DMS153 (cell line): ENCODE measurements at places on chromosomes 6 and 20.

DNA sequence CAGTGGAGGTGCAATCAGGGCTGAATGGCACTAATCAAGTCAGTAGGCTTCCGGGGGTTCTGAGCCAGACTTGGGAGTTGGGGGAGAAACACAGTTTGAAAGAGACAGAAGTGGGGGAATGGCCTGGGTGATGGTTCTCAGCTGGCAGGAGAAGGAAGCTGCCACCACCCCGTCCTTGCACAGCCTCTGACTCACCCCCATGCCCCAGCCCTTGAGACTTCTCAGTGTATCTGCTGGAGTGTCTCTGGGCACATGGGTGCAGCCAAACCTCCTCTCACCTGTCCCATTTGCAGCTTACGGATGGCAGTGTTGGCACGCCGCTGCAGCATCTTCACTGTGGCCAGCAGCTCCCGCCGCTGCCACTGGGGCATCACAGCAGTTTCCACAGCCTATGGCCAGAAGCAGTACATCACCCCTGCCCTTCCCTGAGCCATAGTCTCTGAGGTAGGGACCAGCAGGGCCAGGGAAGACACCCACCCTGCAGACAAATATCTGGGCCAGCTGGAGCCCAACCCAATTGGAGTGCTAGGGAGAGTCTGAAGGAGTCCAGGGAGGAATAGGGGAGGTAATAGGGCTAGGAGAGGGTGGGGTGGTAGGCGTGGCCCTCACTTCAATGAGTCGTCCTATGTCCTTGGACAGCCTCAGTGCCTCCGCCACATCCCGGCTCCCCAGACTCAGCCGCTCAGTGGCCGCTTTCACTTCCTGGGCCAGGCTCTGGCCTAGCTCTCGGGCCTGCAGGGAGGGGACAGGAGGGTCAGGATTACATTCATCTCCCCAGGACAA is 11.2 kb downstream of the AARS2 start:
- DNase-seq: no peak

GRCh38 chr6:41036186-41036585 is 2.8 kb downstream of the UNC5CL start:
- DNase-seq: no peak

DNA sequence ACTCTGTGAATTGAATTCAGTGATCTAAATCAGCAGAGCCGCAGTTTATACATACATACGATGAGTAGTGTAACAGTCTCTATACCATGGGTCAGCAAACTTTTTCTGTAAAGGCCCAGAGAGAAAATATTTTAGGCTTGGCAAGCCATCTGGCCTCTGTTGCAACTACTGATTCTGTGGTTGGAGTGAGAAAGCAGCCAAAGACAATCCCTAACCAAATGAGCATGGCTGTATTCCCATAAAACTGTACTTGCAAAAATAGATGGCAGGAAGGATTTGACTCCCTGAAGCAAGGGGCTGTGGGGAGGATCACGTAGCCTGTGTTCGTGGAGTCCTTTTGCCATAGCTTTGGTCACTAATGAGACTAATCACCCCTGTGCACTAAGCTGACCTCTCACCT is 17.9 kb upstream of the MOCS1 start:
- no peak for DNase-seq

DNA sequence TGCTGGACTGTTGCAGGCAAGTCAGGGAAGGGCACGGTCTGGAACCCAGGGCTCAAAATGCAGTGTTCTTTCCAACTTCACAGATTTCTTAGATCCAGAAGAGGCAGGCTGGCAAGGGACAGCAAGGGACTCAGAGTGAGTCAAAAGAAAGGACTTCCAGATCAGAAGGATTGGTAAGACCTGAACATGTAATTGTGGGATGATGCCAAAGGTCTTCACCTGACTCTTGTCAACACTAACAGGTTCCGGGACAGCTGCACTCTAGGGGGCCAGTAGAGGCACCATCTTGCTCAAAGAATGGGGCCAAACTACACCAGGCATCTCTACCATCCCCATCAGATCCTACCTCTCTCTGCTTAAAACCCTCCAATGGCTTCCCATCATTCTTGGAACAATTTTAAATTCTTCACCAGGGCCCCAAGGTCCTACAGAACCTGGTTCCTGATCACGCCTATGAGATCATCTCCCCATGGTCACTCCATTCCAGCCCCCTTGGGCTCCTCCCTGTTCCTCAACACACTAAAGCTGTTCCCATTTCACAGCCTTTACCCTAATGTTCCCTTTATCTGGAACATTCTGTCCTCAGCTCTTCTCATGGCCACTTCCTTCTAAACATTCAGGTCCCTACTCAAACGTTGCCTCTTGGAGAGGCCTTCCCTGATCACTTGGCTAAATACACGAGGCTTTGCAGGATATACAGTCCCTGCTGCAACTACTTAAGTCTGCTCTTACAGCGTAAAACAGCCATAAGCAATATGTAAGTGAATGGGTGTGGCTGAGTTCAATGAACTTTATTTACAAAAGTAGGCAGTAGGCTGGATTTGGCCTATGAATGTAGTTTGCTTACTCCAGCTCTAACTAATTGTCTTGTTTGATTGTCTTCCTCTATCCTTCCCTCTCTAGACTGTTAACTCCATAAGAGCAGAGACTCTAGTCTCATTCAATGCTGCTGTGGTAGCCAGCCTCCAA is 29.6 kb upstream of the TTPAL start:
- DNase-seq: no peak

DNA sequence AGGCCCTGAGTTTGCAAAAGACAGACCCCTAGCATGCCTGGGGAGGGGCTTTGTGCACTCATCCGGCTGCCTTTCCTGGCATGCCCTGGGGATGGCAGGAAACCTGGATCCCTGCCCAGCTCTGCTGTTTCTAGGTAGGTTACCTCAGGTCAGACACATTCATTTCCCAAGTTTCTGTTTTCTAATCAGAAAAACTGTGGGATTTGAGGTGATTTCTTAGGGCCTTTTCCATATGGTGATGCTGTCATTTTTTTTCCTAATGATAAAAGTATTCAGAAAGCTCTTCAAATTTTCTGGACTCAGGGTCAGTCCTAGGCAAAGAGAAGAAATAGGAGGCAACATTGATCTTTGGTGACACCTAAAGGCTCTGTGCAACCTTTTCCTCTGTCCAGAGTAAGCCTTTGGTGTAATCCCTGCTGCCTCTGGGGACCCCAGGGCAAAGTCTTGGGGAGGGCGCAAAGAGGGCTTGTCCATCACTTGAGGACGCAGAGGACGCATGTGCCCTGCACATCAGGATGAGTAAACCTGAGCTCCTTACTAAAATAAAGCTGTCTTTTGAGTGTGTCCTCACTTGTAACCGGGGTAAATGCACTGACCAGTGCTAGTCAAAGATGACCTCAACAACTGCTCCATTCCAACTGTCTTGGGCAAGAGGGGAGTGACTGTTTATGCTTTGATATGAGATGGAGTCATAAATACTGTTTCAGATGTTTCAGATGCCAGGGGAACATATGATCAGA is 13.5 kb upstream of the TRAM2 start:
- no peak for DNase-seq

DNA sequence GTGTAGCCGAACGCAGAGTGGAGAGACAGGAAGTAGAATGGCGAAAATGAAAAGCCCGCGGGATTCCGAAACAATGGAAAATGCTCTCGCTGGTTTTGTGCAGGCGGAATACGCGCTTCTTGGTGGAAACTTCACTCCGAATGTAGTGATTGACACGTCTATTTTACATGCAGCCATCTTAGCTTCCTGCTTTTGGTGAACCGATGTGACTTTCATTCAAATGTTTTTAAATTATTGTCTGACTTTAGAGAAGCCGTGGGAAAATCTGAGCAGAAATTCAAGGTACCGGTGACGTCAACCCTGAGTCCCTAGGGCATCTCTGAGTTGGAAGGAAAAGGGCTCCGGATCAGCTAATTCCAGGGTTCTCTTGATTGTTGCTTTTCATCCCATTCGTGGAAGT is 11.4 kb downstream of the GPX5 start:
- no peak for DNase-seq

- DNase-seq: no peak
Observed at GRCh38 chr6:89297695-89298351, 17.3 kb downstream of the GABRR2 start.

DNA sequence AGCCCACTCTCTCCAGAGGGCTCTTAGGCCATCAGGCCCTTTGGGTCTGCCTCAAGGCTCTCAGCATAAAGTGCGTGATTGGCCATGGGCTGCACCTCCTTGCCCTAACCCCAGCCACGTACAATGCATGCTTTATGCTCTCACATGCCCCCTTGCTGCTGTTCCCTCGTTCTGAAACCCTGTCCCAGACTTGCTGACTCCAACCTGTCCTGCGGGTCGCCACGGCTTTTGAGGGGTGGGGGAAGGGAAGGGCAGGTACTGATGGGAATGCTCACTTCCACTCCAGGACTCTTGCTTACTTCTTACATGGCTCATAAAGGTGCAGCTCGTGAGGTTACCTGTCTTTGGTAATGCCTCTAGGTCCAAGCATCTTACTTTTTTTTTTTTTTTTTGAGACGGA is 6.0 kb downstream of the ARMC12 start:
- DNase-seq: no peak

GRCh38 chr20:56503916-56504315 is 20.6 kb upstream of the FAM209A start:
- DNase-seq: no peak

DNA sequence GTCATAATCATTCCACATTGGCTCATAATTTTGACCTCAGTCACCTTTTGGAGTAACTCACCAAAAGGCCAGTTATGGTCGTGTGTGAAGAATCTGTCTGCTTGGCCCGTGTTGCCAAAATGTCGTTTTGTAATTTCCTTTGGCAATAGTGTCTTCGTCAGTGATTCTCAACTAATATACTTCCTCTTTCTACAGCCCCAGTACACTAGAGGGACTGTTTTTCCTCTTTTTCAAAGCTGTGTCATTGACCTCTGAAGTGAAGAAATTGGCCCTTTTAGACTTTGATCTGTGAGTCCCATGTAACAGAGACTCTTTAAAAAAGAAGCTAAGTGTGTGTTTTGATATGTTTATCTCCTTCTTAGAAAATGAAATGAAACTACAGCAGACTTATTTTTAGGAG is 5.2 kb downstream of the FOXO3 start:
- no peak for DNase-seq

GRCh38 chr6:39224523-39225182 is 4.6 kb downstream of the KCNK5 start:
- DNase-seq: no peak

DNA sequence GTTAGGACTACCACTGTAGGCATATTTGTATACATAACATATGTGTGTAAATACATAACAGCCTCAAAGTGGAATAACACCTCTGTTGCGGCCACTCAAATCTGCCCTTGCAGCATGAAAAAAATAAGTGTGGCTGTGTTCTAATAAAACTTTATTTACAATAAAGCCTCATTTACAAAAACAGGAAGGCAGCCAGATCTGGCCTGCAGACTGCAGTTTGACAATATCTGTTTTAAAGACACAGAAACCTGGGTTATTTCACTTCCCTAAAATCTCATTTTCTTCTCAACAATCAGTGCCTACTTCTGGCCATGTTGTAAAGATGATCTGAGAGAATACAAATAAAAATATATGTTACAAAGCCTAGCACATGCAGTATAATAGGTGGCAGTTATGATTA is 53.9 kb upstream of the SCML4 start:
- DNase-seq: no peak

DNA sequence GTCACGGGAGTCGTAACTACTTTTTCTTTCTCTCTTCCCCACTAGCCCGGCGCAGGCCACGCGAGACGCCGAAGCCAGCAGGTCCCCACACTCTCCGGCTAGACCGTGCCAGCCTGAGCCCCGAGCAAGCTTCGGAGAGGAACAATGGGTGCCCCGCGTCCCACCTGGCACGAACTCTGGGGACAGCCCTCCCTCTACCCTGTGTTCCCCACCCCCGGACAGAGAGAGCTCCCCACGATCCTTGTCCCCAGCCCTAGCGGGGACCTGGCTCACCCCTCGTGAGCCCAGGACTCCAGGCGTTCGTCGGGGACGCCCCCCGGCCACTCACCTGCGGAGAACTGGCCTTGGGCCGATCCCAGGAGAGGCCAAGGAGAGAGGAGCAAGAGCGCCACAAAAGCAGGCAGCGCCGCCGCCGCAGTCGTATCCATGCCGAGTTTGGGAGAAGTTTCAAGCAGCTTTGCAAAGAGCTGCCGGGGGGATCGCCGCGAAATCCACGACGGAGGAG is 416 bp downstream of the PTPRK start:
- DNase-seq: no peak

DNA sequence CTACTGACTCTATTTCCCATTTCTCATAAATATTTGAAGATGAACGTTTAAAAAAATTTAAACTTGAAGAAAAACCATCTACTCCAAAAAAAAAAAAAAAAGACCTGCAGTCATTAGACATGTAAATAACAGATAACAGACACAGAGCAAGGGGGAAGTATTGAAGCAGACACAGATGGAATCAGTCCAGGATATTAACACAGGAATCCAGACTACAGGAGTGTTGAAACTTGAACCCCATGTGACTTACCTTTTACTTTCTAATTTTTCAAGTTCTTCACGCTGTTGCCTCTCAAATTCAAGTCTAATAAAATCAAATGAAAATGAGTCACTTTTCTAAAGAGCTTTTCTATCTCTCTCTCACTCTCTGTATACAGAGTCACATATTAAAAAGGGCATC is 191.8 kb downstream of the KIF16B start:
- DNase-seq: no peak

GRCh38 chr6:71395731-71396409 is 107.3 kb downstream of the OGFRL1 start:
- DNase-seq: no peak

GRCh38 chr6:107793191-107793590 is 30.9 kb downstream of the SCML4 start:
- DNase-seq: no peak

- no peak for DNase-seq
Observed at GRCh38 chr20:11219192-11219591, 545.4 kb upstream of the JAG1 start.

DNA sequence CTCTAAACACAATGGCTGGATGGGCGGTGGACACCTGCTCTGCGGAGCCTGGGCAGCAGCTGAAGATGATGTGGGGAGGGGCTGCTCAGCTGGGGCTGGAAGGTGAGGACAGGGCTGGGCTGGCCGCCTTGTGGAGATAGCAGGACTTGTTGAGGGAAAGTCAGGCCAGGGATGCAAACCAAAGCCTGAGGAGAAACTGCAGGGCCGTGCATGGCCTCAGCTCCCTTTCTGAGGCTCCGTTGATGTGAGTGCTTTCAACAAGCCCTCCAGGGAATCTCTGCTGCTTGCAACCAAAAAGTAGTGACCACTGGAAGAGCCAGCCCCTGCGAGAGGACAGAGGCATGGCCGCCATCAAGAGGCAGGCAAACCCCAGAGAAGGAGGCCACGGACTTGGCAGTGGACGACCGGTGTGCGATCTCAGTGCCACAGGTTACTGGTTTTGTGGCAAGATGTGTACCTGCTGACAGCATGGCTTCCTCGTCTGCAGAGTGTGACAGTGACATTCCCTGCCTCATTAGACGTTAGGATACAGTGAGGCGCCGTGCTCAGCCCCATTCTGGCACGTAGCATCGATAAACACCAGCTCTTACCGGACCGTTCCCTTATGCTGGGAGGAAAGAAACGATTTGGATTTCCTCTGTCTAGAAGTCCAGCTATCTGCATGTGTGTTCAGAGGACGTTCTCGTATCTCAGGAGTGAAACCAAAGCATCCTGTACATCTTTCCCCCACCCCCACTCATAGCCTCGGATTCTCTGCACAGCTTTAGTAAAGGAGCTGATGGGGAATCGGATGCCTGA is 37.9 kb downstream of the ERMARD start:
- peak; percentile 16 for DNase-seq

- no peak for DNase-seq
Observed at GRCh38 chr6:165637586-165637985, 25.5 kb downstream of the PDE10A start.
